IMR-90 (cell line): ENCODE measurements at places on chromosomes 13 and 19. TPM values are rescaled to one million over a fixed set of nuclear protein-coding genes. Genes with fewer than 3 reads are reported as not detected.

DNA sequence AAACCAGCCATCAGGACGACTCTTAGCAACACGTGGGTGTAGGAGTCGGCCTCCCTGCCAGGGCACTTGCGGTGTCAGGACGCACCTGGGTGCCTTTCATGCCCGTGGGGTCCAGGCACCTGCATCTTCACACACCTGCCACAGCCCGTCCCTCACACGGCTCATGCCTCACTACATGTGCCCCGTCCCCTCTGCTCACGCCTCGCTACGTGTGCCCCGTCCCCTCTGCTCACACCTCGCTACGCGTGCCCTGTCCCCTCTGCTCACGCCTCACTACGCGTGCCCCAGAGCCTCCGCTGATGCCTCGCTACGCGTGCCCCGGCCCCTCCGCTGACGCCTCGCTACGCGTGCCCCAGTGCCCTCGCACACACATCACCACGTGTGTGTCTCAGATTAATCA, 58.0 kb upstream of the F7 start:
- H3K4me1 ChIP-seq, result no peaks in the 10 kb centered on the region
- H3K36me3 ChIP-seq, result no peaks in the 10 kb centered on the region
- DNase-seq, result no peak
- no peak overlapping the region for H3K4me3 ChIP-seq

LMO7 gene
- 367 and 485 TPM in 2 replicates for total RNA-seq

DNA sequence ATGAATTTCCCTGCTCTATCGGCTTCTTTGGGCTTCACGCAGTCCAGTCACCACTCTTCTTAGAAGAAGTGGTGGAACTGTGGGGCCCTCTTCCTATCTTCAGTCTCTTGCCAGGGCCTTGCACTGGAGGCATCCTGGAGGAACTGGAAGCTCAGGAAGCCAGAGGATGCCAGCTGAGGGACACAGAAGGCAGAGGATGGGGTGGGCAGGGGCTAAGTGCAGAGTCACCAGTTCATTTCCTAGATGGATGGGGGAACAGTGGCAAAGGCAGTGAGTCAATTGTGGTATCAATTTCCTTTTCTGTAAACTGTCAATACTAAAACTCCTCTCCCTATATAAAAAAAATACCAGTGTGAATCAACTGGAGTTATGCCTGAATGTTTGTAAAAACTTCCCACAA, 419.7 kb downstream of the KLF12 start:
- no peaks in the 10 kb centered on the region for H3K4me1 ChIP-seq
- H3K27ac ChIP-seq, result no peak overlapping the region
- no peaks in the 10 kb centered on the region for H3K27me3 ChIP-seq
- no peak overlapping the region for H3K4me3 ChIP-seq
- DNase-seq, result no peak

NPHS1 gene
- total RNA-seq, result not detected in 2 replicates

CYP2A7 gene
- total RNA-seq, result not detected in 2 replicates

LGALS16 gene
- not detected in 2 replicates for total RNA-seq

DNA sequence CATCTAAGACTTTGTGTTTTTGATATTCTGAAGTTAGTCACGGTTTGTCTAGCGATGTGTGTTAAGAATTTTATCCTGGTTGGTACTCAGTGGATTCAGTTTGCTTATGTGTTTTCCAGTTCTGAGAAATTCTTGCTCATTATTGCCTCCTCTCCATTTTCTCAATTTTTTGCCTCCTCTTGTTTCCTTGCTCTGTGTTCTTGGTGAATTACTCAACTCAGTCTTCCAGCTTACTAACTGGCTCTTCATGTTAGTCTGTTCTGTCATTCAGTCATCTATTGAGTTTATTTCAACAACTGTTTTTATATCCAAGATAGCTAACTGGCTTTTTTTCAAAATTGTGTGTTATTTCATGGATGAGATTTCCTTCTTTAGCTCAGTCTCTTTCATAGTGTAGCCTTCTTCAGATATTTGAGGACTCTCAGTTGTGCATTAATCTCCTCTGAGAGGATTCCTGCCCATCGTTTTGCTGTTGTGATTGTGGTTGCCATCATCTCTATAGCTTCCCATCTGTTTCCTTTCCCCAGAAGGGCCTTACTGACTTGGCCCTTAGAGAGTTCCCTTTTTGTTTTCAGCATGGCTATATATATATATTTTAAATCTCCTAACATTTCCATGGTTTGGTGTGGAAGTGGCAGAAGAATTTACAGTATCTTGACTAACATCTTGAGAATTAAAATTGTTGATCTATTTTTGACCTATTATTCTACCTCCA, 6.2 kb downstream of the SETDB2 start:
- no peak overlapping the region for H3K27ac ChIP-seq
- no peaks in the 10 kb centered on the region for H3K36me3 ChIP-seq
- peaks cover 6% of the 10 kb centered on the region for H3K4me1 ChIP-seq
- no peak overlapping the region for H3K4me3 ChIP-seq
- H3K27me3 ChIP-seq, result no peaks in the 10 kb centered on the region

DNA sequence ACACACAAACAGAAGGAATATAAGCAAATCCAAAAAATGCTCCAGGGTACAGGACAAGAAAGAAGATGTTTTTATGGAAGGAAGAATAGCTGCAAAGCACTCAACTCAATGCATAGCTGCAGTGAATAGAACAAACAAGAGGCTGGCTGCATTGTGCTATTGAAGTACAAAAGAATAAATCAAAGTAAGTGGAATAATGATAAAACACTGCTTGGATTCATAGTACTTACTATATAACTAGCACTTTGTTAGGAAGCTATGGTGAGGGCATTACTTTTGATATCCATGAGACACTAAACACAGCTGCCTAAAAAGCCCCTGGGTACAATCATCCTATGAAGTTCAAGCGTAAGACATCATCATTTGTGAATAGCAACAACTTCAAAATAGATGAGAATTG, 350.1 kb downstream of the PCDH9 start:
- H3K4me3 ChIP-seq, result no peak overlapping the region
- H3K27ac ChIP-seq, result no peak overlapping the region
- H3K4me1 ChIP-seq, result no peaks in the 10 kb centered on the region

GRCh38 chr13:62710787-62711186, 1295.1 kb upstream of the PCDH20 start:
- DNase-seq, result no peak
- no peak overlapping the region for H3K4me3 ChIP-seq
- H3K36me3 ChIP-seq, result no peaks in the 10 kb centered on the region
- H3K27ac ChIP-seq, result no peak overlapping the region

GRCh38 chr13:36006894-36007675, 124.1 kb downstream of the DCLK1 start:
- H3K4me3 ChIP-seq, result no peak overlapping the region
- no peak for DNase-seq
- H3K27ac ChIP-seq, result no peak overlapping the region
- H3K27me3 ChIP-seq, result no peaks in the 10 kb centered on the region

- H3K27ac ChIP-seq, result no peak overlapping the region
- H3K27me3 ChIP-seq, result no peaks in the 10 kb centered on the region
- H3K4me1 ChIP-seq, result peaks cover 3% of the 10 kb centered on the region
- no peak overlapping the region for H3K4me3 ChIP-seq
These were observed 26.4 kb upstream of the TPT1 start for GRCh38 chr13:45367358-45367757.

GRCh38 chr13:112042496-112042895, 24.5 kb upstream of the SOX1 start:
- no peaks in the 10 kb centered on the region for H3K36me3 ChIP-seq
- H3K27ac ChIP-seq, result no peak overlapping the region
- no peak for DNase-seq
- no peaks in the 10 kb centered on the region for H3K27me3 ChIP-seq
- H3K4me1 ChIP-seq, result no peaks in the 10 kb centered on the region
